ENCODE measurements at places on chromosomes 4 and X.

DNA sequence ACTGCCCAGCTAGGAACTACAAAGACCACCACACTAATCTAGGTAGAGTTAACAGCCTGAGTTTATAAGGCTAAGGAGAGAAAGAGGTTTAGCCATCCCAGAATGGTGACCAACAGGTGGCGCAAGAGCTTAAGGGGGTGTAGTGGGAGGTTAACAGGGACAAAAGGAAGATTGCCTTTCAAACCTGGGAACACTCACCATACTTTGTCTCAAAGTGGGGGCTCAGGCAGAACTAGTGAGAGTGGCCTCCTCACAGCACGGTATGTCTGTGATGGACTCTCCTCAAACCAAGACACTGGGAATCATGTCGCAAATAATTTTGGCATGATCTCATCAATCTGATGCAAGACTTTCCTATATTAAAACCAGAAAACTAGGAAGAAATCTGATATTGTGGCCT, 23.4 kb downstream of the CCNI start:
- peak; percentile 39 for DNase-seq

DNA sequence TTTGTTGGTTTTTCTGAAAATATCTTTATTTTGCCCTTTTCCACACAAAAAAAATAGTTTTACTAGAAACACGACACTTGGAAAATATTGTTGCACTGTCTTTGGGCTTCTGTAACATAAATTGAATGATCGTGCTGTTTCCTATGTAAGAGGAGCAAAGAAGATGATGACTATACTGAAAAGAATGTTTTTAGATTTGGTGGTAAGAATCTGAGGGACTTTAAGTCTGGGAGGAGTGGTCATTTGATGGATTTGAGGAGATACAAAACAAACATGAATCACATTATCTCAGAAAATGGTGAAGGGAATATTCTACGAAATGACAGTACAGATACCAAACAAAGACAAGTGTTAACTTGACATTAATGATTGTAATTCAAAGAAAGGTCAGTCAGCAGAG, 328.8 kb downstream of the ADAM29 start:
- no peak for DNase-seq

DNA sequence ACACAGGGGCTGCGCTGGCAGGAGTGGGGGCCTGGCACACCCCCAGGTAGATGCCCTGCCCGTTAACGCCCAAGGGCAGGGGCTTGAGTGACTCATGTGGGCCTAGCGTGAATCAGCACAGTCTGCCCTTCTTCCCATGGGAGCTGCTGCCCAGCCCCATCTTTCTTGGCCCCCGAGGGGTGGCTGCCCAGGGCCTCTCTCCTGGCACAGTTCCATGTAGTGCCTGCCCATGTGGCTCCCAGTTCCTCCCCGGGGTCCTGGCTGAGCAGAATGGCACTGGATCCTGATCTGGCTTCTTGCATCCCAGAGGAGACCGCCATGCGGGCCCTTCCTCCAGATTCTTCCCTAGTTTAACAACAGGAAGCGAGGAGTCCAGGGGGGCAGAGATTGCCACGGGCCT, 2.1 kb upstream of the AVPR2 start:
- no peak for DNase-seq

DNA sequence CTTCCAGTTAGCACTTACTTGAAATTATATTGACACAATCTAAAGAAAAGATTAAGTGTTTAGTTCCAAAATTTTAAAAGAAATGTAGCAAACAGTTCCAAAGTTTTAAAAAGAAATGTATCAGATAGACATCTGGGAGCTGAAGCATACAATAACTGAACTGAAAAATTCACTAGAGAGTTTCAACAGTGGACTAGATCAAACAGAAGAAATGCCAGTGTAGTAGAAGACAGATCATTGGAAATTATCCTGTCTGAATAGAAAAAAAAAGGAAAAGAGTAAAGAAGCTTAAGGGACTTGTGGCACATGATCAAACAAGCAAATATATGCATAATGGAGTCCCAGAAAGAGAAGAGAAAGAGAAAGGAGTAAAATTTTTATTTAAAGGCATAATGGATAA, 261.4 kb downstream of the LAS1L start:
- DNase-seq: no peak

DNA sequence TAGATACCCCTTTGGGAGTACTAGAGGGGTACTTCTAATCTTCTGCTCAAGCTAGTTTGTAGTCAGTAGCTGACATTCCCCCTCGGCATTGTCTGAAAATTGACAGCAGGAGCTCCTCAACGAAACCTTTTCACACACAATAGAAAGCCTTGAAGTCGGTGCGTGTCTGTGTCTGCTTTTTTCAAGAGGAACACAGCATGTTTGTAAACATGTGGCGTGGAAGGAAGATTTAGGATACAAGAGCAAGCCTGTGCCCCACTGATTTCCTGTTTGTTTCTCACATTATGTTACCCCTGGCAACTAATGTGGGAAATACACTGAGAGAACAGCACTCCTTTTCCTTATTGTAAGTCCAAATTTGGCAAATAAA, 252.6 kb downstream of the ANKRD50 start:
- no peak for DNase-seq

DNA sequence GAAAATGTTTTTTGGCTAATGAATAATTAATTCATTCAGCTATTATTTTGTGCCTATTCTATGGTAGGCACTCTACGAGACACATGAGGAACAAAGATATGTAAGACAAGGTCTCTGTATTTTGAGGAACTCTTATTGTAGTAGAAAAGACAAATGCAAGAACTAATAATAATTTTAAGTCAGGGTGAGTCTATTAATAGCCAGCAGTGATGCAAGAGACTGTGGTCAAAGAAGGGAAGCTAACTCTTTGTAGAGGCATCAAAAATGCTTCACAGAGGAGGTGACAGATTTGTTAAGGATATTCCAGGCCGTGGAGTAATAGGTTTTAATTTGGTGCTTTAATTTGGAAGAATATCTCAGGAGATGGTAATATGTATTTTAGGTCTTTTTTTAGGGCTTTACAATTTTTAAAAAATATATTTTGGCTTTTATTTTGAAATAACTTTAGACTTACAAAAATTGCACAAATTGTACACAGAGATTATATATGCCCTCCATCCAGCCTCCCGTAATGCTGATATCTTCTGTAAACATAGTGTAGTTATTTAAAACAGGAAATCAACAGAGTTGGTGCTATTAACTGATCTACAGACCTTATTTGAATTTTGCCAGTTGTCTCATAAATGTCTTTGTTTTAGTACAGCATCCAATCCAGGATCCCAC, 48.1 kb downstream of the DCLK2 start:
- DNase-seq: no peak

GRCh38 chr4:164481306-164482091, 272.4 kb upstream of the SMIM31 start:
- no peak for DNase-seq

All from stimulated activated CD8-positive, alpha-beta memory T cell treated with anti-CD3 and anti-CD28 coated beads, Interleukin-4, amount 100 ng/mL, for 1 hour (primary cell).